Activated T-cell treated with anti-CD3 and anti-CD28 coated beads, Interleukin-2, amount 50 U/mL, for 1 hour (primary cell): ENCODE measurements at places on chromosomes 3 and 15.

DNA sequence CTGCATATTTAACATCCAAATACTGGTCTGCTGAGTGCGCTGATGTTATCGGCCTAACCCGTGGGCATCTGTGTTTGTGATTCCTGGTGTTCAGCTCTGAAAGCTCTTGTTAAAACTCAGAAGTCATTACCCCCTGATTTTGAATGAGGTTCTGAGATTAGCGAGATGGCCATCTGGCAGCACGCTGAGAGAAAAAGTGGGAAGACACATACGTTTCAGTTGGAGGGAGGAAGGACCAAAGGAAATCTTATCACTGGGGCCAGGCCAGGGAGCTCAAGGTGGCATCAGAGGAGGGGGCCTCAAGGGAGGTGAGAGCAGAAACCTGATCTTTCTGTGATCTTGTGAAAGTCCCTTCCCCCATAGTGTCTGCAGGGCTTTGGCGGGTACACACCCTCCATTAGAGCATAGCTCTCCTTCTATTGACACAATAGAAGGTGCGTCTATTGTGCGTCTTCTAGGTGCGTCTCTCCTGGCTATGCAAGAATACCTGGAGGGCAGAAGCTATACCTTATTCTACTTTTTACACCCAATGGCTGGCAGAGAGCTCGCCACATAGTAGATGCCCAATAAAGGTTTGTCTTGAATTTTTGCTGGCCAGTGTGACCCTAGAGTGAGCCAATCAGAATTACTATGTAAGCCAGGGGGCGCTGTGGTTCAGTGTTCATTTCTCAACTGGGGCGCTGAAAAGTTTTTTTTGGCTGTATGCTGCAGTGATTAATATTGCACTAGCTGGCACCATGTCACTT lies 182.4 kb downstream of the SHQ1 start:
- peak; percentile 56 for DNase-seq

DNA sequence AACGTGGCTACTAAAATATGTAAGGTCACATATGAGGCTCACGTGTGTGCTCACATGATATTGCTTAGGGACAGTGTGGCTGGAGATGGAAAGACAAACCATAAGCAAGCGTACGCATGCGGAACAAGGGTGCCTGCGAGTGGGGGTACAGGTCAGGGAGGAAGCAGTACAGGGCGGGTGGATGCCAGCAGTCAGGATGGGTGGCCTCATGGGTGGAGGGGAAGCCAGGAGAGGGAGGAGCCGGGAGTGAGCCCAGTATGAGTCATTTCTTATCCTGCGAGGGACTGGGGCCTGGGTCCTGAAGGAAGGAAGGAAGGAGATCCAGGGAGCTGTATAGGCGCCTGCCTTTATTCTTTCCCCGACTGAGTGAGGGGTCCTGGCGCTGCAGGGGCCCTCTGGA lies 42.0 kb upstream of the CGNL1 start:
- no peak for DNase-seq

GRCh38 chr3:21528291-21528995 lies 222.6 kb downstream of the ZNF385D start:
- DNase-seq = no peak

- DNase-seq = no peak
Measured at GRCh38 chr3:170977949-170978745, 48.4 kb downstream of the SLC2A2 start.

DNA sequence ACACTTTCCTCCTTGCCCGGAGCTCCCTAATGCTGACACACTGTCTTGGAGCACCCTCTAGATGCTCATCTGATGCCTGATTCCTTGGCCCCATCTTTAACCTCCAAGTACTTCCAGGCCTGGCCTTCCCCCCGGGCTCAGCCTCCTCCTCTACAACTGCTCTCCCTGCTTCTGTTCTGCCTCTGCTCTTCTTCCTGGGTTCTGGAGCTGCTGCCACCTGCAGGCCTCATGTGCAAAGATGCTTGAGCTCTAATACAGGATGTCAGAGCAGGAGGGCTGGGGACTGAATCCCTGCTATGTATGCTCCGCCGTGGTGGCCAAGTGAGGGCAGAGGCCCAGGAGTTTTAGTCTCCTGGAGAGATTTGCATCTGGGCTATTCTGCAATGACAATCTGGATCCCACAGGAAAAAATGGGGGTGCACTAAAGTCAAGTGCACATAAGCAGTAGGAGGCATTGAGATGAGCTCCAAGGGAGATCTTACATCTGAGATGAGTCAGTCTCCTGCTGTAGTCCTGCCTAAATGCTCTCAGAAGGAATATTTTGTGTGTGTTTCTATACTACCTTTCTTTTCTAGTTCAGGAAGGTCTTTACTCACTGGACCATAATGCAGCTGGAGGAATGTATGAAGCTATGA lies 296.3 kb downstream of the UACA start:
- DNase-seq = peak; percentile 54

DNA sequence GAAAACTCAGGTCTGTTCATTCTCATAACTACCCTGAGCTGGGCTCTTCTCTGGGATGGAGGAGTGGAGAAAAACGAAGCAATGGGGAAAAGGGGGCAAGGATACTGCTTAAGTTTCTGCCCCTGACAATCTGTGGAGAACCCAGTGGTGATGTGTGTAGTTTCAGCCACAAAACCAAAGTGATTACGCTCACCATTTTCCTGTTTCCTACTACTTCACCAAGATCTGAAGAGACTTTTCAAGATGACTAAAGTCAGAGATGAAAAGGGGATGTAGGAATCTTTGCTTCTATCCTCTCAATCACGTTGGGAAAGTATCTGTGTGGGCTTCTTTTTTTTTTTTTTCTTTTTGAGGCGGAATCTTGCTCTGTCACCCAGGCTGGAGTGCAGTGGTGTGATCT lies 8.3 kb upstream of the UBE2E1 start:
- no peak for DNase-seq

DNA sequence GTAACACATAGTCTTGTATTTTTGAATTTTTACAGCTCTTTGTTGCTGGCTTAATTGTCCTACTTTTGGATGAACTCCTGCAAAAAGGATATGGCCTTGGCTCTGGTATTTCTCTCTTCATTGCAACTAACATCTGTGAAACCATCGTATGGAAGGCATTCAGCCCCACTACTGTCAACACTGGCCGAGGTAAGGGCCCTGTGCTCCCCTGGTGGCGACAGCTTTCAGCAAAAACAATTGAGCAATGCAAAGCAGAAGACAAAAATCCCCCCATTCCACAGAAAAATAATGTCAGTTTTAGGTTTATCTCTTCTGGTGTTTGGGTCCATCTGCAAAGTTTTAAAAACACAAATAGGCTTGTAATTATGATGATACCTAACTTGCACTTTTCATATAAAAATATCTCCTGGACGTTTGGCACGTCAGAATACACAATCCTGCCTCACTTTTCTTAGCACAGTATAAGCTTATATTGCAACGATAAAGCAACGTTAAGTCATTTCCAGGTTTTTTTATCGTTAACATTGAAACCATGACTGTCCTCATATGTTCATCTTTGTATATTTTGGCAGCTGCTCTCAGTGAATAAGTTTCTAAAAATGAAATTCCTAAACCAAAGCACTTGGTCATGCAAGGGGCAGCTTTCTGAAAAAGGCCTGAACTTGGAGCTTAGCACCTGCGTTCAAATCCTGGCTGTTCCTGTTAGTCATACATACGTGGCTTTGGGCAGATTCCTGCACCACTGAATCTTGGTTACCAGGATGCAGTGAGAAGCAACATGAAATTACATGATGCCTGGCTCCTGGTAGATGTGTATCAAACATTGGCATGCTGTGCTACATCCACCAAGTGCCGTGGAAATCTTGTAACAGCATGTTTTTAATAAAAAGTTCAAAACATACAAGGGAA lies 8.5 kb downstream of the SEC61A1 start:
- no peak for DNase-seq

GRCh38 chr3:37251993-37252392 lies 77.6 kb upstream of the LRRFIP2 start:
- no peak for DNase-seq

DNA sequence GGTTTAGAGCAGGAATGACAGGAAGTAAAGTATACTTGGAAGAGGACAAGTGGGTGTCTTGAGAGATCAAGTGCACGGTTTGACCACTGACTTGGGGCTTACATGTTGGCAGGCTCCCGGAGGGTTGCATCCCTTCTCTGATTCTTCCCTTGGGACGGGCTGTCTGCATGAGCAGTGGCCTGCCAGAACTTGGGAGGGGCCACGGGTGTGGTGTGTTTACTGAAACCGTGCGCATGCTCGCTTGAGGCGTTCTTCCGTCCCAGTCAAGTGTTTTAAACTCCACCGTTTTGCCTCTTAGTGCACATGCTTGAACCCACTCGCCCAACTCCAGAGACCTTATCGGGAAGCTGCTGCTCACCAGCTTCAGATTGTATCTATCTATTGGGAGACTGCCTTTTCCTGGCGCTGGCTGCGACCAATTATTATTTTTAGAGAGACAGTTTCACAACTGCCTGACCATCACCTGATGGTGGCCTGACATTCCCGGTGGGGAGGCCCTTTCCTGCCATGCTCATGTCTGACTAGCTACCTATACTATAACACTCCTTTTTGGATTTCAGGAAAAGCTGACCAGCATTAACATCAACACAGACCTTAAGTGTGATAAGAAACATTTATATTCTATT lies 14.9 kb upstream of the C3orf22 start:
- no peak for DNase-seq

DNA sequence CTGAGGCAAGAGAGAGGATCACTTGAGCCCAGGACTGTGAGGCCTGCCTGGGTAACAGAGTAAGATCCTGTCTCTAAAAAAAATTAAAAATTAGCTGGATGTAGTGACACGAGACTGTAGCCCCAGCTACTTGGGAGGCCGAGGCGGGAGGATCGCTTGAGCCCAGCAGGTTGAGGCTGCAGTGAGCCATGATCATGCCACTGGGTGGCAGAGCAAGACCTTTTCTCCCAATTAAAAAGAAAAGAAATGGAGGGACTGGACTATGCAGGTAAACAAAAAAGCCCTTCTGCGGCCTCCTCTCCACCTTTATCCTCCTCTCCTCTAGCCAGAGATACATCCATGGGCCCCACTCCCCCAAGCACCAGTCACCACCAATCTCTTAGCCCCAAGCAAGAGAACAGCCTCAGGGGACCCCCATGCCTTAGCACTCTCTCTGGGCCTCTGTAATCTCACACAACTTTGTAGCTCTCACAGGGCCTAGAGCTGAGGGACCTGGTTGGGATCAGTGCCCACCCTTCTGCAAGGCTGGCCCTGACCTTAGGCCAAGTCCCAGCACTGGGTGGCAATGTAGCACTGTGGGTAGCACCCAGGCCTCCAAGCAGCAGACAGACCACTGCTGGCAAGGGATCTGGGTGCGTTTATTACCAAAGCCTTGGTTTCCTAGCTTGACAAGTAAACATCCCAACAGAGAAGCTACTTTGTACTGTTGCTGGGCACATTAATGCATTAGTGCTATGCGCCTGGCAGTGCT lies 43.4 kb downstream of the FAM174B start:
- no peak for DNase-seq

GRCh38 chr3:111087924-111088469 lies 16.4 kb downstream of the NECTIN3 start:
- no peak for DNase-seq

GRCh38 chr15:97566961-97567360 lies 393.5 kb upstream of the ARRDC4 start:
- no peak for DNase-seq

- no peak for DNase-seq
Measured at GRCh38 chr15:42731461-42731860, 5.5 kb downstream of the CDAN1 start.

- DNase-seq = no peak
Measured at GRCh38 chr3:13682331-13683013, 133.5 kb downstream of the FBLN2 start.

GRCh38 chr15:29065571-29065970 lies 179.8 kb downstream of the APBA2 start:
- DNase-seq = no peak

DNA sequence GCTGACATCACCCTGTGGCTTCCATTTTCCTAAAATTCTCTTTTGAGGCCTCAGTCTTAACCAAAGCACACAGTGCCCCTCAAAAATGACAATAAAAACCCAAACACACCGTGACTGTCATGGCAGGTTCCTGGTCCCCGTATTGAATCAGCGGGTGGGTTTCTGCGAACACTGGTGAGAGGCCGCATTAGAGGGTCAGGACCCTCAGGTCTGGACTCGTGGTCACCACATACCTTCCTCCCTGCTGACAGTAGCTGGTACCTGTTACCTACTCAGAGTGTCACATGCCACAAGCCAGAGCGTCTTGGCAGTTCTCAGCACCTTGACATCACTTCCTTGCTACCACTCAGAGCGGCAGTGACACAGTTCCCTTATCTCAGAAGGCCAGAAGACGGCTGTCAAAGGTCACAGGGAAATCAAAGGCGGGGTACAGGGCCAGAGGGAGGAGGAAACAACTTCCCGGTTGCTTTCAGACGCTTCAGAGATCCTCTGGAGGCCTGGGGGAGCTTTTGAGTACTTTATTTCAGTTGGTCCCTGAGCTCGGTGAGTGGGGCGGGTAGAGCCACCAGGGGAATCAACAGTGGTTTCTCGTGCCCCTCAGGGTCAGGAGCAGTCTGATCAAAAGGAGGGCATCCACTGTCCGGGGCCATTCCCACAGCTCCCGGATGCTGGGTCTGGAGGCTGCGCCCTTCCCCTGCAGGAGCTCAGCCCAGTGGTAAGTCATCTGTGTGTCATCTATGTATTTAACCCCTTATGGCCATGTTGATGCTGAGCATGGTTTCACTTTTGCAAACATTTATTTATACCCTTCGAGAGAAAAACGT lies at the start of the genes CCR5AS and CCRL2:
TSS of gene CCR5AS (minus strand) at position 279 of the 824 bp plus-strand sequence.
TSS of gene CCRL2 (plus strand) at position 472 of the 824 bp plus-strand sequence. CDS start 821 bp downstream, outside the sequence.
- DNase-seq = peak; percentile 40

DNA sequence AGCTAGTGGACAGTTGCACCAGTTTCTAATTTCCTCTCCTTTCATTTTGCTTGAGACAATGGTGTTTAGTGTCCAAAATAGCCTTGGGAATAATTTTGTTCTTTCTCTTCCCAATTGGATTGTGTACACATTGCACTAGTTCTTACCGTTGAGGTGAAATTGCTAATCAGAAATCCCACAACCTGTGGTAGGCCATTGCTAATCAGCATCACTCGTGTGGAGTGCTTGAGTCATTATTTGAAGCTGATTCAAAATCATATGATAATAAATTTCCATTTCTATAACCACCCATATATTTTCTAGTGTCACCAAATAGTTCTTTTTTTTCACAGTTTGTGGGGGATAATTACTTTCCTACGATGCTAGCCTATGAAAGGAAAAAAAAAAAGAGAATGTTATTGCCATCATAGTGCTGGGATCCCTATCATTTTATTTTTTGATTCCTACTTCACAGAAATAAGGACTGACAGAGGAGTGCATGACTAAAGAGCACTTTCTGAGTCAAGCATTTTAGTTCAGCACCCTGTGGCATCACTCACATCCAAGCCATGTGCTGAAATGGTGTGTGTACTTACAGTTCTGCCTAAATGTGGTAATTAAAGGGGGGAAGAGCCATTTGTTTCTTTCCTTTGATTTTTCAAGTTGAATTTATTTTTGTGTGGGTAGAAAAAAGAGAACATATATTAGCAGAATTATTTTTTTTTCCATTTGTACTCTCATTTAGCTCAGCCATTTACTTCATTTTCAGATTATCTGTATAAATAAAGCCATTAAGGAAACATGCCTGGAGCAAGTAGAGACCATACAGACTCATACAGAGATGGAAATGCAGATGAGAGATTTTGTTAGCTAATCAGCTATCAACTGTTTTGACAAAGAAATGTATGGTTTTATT lies 108.0 kb upstream of the MEIS2 start:
- DNase-seq = no peak

- no peak for DNase-seq
Measured at GRCh38 chr15:35914573-35914972, 368.6 kb upstream of the DPH6 start.
